ENCODE measurements at places on chromosomes 5 and 9.

GRCh38 chr5:100600298-100600994 is 65.3 kb downstream of the FAM174A start:
- DNase-seq, result no peak

DNA sequence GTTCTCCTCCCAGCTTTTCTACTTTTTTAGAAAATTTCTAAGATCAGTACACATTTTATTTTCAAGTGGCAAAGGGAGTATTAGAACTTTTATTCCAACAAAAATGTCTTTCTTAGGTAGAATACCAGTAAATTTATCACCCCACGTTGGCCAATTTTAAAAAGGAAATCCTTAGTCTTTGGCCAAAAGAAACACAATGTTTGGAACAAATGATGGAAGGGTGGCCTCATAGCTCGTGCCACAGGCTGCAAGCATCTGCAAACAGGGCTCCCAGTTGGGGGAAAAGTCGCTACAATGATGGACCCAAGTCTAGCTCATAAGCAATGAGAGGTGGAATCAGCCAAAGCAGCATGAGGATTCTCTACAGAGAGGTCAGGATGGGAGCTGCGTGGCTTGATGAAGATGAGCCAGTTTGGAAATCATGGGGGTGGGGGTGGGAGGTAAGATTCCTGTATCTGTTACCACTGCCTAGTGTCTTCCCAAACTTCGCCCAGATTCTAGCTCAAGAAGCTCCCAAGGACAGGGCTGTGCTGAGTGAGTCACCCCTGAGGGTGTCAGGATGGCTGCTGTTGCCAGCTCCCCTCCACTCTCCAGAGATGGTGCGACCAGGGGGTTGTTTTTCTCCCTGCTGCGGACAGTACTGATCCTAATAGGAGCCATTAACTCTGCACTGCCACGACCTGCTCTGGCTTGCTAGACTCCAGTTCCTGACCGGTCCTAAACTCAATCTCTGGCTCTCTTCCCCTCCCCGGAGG is 75.6 kb downstream of the DCP2 start:
- DNase-seq, result no peak

- DNase-seq, result no peak
These were observed 28.1 kb downstream of the CCDC187 start for GRCh38 chr9:136275655-136276429.

DNA sequence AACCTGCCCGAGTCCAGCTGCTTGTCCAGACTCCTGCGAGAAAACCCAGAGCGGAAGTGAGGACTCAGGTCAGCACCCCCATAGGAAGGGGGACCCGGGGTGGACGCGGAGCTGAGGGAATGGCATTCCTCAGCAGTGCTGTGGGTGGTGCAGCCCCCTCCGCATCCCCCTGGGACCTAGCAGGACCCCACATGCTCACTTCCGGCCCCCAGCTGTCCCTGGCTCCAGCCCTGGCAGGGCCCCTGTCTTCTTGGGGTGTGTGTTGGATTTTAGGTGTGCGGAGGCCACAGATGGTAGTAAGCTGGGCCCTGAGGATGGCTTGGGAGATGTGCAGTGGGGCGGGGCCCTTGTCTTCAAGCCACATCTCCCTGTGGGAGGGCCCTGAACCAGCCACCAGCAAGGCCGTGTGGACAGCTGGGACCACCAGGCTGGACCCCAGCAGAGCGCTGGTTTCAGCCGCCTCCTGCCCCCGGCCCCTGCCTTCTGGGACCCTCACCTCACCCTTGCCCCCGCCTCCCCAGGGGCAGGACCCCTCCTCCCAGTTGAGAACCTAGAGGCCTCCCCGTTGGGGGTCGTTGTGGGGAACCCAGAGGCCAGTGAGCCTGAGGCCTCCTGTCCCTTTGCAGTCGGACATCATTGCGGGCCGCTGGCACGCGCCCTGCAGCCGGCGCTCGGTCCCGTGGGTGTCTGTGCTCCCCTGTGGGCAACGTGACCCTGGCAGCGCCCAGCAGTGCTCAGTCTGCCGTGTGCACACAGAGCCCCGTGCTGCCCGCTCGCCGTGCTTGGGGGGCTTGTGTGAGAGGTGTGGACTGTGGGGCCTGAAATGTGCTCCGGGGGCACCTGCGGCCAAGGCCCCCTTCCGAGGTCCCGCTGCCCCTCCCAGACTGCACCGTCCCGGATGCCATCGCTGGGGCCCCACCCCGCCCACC is 10.8 kb upstream of the SLC9A3 start:
- DNase-seq, result no peak

- DNase-seq, result no peak
These were observed 47.4 kb upstream of the SNCAIP start for GRCh38 chr5:122264610-122265009.

DNA sequence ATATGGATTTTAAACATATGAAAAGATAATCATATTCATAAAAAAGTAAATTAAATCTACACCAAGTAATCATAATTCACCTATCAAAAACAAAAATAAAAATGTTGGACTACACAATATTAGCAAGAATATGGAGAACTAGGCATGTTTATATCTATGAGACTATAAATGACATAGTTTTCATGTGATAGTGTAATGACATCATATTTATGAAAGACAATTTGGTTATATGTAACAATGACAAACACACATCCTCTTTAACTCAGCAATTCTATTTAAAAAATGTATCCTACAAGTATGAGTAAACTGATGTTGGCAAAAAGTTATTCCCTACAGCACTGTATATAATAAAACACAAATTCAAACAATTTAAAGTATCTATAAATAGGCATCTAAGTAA is 312.3 kb downstream of the EDIL3 start:
- DNase-seq, result no peak

GRCh38 chr9:5764130-5764868 is 68.6 kb downstream of the ERMP1 start:
- DNase-seq, result no peak

GRCh38 chr9:98701576-98701975 is 7.2 kb downstream of the GABBR2 start:
- DNase-seq, result no peak

DNA sequence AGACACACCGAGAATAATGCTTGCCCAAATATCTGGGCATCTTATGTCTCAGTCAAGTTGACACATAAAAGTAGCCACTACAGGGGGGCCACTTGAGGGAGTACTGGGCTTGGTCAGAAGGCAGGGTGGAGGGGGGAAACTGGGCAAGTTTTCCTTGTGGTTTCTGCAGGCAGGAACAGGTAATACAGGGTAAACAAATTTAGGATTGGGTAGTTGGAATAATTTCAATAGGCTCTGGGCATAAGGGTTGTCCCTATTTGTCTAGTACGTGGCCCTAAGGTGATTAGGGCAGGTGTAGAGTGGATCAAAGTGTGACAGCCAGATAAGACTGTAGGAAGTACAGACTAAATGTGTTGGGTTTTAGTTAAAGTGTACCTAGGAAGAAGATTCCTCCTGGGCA is 353.1 kb downstream of the TLE4 start:
- DNase-seq, result no peak

DNA sequence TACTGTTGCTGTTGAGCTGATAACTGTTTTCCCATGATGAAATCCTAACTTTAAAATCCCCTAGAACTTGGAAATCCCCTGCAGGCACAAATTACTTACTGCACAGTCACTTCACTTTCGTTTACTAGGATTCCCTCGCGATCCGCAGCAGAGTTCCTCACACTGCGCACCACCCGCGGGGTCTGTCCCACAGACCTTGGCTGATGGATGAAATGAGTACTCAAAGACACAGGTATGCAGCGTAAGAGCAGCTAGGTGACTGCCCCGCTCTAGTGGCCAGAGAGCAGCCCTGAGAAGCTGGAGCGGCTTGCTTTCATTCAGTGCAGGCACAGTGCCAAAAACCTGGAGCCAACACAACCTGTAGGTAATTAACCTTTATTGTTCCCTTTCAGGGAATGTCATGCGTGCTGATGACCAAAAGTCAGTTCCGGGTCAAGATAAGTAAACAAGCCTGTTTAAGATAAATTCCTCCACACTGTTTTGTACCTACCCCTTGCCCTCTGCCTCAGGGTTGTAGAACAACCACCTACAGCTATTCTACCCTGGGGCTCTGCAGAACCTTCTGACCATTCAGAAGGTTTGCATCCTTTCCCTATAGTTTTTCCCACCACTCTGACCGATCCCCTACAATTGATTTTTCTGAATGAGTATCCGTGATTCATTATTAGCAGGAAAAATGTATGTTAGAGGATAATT is 191.2 kb downstream of the CDH9 start:
- no peak for DNase-seq

DNA sequence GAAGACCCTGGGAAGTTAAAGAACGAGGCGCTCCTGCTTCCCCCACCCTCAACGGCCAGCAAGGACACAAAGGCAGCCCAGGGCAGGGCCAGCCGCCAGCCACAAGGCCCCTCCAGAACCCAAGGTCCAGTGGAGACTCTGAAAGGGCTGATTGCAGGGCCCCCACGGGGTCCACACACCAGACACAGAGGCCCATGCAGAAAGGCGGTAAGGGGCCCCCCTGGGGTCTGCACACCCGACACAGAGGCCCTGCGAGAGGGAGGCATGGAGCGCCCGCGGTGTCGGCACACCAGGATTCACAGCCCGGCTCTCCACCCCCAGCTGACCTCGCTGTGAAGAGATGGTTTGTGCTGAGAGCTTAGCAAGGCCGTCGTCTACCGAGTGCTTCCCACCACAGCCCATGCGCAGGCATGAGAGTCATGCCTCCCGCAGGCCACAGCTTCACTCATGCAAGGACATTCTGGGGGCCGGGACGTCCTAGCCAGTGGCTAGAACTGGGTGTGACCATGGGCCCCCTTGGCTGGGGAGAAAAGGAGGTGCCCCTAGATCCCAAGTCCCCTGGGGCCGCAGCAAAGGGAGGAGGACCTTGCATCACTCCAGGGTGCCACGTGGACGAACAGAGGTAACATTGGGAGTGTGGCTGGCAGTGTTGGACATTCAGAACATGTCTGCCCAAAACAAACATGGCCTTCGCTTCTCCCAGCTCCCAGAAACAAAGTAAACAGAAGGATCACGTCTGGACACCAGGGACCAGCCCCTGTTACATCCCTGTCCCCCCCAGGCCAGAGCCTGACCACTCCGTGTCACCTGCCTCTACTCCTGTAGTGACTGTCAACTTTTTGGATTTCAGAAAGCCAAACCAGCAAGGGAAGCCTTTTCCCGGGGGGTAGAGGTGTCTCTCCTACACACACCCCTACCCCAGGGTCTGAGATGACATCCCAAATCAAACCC is 9.8 kb downstream of the BRD3 start:
- no peak for DNase-seq

DNA sequence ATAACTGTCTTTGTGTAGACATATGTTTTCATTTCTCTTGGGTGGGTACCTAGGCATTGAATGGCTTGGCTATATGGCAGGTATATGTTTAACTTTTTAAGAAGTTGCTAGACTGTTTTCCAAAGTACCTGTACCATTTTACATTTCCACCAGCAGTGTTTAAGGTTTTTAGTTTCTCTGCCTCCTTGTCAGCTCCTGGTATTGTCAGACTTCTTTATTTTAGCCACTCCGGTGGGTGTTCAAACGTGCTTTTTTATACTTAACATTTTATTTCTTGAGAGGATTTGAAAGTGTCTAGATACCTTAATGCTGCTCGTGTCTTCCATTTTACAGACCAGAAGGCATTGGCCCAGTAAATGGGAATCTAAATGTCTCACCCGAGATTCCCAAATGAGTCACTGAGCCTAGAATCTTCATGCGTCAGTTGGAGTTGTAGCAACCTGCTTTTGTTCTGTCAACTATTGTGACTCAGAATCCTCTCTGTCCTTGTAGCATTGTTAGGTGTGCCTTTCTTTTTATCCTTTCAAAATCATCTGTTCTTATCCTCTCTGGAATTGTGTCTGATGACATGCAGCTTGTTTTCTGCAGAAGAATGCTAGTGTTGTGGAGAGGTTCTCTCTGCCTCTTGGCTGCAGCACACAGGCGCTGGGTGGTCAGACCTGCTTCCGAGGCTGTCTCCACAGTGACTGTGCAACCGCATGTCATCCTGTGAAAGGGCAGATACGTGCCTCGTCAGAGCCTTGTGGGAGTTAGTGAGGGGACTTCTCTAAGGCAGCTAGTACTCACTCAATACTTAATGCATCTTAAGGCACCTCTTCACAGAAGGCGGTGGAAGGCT is 291.8 kb downstream of the AOPEP start:
- DNase-seq, result no peak

- no peak for DNase-seq
These were observed 121.8 kb upstream of the TMEM161B start for GRCh38 chr5:88390481-88390880.

DNA sequence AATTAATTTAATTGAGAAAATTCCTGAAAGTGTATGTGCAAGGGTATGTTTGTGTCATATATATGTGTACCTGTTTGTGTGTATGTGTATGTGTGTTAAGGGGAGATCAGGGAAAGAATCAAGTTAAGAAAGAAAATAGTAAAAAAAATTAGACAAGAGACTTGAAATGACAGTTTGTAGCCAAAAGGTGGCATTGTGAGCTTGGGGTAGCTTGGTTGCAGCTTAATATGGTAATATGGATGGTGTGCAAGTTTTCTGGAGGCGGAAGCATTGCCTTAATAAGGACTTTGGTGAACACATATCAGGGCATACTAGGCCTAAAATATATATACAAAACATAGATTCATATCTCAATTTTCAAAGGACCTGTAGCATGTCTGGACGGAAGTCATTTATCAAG is 129.9 kb downstream of the INSYN2B start:
- no peak for DNase-seq

- DNase-seq, result no peak
These were observed 42.5 kb downstream of the FNIP1 start for GRCh38 chr5:131754363-131754762.

Data from activated CD4-positive, alpha-beta T cell treated with anti-CD3 and anti-CD28 coated beads for 1 hour (primary cell).